Karpas-422 (cell line): ENCODE measurements at places on chromosomes 3 and 15.

DNA sequence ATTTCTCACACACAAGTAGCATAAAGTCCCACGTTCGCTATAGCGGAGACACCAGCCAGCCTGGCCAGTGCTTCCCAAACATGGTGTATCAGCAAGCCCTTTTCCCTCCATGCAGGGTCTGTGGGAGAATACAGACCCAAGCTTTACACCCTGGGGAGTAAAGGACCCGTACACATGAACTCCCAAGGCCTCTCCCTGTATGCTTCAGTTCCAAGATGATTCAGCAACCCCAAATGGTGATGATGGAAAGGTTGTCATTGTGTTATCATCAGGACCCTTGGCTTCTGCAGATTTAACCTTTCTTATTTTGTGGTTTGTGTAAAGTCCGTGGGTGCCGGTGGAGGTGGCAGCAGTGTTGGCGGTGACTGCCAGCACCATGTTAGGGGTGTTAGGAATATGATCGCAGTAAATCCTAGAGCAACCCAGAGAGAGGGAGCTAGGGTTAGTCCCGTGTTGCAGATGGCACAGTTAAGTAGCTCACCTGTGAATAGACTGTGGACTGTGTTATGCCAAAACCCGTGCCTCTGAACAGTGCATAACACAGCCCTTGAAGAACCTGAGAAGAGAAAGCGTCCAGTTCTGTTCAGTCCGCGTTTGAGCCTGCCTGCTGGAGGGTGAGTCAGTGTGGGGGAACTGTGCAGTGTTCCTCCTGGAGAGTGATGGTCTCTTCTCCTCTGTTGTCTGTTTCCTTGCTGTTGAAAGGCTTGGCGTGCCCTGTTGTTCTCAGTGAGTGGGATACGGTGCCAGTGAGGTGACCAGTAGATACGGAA, 174.3 kb downstream of the APBA2 start:
- DNase-seq = no peak

DNA sequence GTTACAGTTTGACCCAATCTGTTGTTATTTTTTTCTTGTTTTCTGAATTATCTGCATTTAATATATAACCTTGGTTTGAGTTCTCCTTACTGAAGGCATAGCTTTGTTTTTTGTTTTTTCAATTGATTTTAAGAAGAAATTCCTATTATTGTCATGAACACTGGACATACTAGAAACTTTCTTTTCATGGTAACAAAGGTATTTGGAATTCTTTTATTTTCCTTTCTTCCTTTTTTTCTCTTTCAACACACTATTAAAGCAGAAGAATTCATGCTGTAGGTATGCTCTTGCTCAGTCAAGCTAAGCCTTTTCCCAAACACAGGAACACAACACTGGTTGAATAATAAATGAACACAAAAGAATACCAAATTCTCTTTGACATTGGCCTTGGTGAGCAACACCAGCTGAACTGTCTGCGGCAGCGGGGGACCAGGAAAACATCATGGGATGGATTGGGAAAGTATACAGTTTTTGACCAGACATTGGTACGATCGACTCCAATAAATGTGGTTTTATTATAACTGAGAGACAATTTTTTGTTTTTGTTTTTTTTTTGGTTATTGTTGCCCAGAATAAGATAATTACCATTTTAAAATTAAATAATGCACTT, 23.1 kb downstream of the U2SURP start:
- no peak for DNase-seq

DNA sequence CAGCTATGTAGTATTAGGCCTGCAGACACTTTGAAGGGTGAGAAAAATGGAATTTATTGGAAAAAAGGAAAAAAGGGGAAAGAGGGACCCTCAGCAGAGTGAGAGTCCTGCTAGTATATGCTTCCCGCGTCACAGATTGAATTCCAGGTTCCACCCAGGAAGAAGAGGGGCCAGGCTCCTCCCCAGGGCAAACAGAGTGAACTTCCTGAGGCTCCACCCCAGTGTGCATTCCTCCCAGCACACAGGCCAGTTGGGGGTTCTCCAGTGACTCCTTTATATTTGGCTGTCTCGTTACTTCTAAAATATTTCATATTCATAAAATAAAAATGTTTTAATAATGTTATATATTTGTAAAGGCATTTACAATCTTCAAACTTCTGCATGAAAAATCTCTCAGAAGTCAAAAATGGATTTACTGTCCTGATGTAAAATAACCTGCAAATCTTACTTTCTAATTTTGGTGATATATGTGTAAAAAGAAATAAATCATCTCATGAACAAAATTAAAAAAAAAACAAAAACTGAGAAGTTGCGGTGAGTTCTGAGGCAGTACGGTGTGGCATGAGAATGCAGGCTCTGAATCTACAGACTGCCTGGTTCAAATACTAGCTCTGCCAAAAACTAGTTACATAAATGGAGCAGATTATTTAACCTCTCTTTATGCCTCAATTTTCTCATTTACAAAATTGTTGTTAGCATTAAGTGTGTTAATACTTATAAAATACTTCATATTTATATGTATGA, 175.8 kb upstream of the P2RY1 start:
- DNase-seq = no peak

DNA sequence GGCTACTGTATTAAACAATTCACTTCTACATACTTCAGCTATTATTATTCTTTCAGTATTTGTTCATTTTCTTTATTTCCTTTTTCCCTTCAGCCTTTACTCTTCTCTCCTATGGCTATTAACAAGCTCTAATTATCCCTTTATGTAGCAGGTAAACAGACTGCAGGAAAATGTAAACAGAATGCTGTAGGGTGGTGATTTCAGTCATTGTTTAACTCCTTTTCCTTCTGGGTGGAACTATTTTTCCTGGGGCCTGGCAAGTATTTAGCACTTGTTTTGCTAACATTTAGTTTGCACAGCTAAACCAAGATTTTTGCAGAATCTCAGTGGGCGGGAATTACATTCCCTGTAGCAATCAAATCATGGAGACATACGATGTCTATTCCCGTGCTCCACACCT, 14.4 kb downstream of the RARB start:
- no peak for DNase-seq

DNA sequence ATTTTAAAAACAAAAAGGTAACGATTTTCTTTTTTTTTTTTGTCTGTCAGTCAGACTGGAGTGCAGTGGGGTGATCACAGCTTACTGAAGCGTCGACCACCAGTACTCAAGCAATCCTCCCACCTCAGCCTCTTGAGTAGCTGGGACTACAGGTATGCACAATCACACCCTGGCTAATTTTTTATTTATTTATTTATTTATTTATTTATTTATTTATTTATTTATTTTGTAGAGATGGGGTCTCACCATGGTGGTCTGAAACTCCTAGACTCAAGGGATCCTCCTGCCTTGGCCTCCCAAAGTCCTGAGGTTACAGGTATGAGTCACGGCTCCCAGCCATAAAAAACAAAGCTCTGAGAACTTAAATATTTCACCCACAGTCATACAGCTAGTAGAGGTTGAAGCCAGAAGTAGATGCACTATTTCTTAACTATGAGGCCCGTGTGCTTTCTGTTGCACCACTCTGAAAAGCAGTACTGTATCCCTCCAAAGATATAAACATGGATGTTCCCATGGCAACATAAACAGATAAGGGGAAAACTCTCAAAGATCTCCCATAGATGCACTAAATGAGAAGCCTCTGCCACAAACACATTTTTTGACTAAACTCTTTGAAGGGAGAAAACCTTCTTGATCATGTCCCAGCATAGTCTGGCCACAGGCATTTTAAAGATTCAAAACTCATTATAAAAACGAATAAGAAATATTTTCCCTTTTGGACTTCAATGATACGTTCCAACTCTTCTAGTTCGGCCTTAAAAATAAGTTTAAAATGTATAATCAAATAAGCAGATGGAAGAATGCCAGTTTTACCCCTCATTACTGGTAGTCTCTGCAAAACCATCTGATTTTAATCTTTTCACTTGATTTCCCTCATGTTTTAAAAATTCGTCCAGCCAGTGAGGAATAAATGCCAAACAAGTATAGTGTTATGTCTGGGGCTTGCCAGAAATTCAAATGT, 162.3 kb upstream of the ARHGEF26 start:
- DNase-seq = no peak

DNA sequence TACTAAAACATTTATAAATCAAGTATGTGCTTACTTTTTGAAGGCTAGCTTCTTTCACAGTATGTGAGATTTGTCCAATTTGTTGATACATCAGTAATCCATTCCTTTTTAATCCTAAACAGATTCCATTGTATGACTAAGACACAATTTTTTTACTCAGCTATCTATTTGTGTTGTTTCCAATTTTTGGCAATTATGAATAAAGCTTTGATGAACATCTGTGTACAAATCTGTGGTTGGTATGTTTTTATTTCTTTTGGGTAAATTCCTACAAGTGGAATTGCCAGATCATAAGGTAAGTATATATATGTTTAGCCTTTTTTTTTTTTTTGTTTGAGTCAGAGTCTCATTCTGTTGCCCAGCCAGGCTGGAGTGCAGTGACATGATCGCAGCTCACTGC, 56.2 kb upstream of the VEPH1 start:
- no peak for DNase-seq

- peak; percentile 92 for DNase-seq
Observed at GRCh38 chr15:74489518-74490338, 28.8 kb upstream of the UBL7 start.

- DNase-seq = no peak
Observed at GRCh38 chr15:89761009-89761831, 10.2 kb upstream of the MESP1 start.
